ENCODE measurements at places on chromosomes 7 and 10.

DNA sequence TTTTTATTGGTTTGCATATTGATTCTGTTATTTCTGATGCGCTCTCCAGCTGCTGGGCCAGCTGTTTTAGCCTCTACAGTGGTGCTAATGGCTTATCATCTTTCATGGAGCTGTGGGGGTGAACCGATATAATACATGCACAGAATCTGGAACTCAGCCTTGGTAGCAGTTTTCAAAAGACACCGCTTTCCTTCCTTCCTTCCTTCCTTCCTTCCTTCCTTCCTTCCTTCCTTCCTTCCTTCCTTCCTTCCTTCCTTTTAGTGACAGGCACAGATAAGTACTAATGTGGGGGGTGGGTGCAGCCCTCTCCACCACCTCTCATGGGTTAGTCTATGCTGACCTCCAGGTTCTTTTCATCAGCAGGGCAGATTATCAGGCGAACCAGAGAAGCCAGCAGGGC, 31.9 kb upstream of the C10orf53 start:
- no peak for DNase-seq

DNA sequence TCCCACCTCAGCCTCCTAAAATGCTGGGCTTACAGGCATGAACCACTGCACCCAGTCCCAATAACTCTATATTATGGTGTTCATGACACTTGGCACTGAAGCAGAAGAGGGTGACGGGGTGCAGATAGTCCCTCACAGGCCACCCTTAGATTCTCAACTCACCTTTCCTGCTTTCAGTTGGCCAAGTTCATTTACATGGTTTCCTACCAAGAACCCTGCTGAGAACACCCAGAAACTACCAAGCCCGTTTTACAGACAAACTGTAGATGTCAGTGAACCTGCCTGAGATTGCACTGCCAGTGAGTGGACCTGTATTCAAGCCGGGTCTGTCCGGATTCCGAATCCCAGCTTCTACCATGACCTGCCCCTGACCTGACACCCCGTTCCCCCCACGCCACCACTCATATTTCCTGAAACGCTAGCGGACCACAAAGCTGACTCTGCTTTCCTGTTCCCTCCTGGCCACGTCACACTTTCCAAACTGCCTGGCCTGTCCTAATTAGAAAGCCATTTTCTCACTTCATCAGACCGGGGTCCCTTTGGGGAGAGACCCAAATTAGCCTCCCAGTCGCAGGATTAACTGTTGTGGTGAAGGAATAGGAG, 17.3 kb downstream of the GRID2IP start:
- DNase-seq: no peak

DNA sequence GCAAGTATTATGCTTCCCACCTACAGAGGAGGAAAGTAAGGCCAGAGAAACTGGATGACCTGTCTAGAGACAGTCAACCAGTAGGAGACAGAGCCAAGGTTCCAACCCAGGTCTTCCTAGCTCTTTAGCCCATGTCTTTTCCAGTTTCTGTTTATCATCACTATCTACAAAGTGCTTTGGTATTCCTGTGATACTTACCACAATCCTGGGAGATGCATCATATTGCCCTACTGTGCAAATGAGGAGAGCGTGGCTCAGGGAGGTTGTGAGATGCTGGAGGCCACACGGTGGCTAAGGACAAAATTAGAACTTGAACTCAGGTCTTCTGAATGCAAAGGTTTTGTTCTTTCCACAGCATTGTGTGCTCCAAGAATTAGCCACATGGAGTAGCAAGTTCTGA, 11.2 kb upstream of the PLEKHA1 start:
- no peak for DNase-seq

- DNase-seq: no peak
Observed at GRCh38 chr7:45610019-45610418, 35.9 kb downstream of the ADCY1 start.

- DNase-seq: no peak
Observed at GRCh38 chr7:55183897-55184296, 165.1 kb downstream of the EGFR start.

GRCh38 chr10:91033324-91033950, 112.5 kb upstream of the ANKRD1 start:
- no peak for DNase-seq

GRCh38 chr7:107173191-107173590, 4.4 kb downstream of the HBP1 start:
- DNase-seq: no peak

- no peak for DNase-seq
Observed at GRCh38 chr7:104296266-104296665, 32.1 kb upstream of the LHFPL3 start.

DNA sequence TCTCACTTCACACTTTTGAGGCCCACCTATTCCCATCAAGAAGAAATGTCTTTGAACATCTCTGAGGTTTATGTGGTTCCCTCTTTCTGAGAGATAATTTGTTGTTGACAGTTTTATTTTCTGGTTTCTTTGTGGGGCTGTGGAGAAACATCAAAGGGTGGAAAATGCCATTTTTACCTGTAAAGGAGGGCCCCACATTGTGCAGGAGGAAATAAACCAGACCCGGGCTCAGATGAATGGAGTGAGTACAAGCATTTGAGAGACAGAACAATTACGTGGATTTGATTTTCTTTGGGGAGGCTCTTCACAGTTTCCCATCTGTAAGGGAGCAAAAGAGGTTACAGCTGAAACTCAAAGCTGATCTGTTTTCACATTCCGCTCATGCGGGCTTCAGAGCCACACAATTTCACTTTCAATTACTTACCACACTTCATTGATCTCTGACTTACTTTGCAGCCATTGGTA, 29.8 kb downstream of the ITPRIP start:
- DNase-seq: no peak

DNA sequence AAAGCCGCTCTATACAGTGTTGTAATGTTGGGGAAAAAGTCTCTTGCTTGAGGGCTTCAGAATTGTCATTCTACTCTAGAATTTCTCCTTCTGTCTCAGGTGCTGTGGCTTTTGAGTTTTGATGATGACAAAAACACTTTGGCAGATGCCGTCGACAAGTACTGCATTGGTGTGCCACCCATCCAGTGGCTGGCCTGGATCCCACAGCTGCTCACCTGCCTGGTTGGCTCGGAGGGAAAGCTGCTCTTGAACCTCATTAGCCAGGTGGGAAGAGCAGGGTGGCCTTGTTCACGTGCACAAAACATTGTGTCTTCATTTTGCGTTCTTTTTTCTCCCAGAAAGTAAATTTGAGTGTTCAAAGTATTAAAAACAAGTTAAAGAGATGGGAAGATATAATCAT, 112.0 kb downstream of the TRRAP start:
- no peak for DNase-seq

DNA sequence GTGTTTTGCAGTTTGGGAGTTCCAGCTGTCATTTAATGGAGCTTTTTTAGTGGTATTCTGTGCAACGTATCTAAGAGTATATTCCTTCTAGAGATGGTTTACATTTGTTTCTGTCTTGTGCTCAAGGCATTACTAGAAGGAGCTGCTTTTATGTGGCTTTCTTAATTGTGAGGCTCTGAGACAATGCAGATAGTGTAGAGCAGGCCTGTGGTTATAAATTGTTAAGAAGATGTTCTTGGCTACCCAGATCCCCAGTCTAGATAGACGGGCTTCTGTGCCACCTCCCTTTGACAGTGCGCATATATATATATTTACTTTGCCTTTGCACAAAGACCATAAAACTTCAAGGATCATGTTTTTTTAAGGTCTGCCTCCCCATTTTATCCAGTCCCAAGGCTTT, 160.8 kb upstream of the PODXL start:
- DNase-seq: no peak

GRCh38 chr10:121578298-121578697, 19.9 kb downstream of the FGFR2 start:
- no peak for DNase-seq

DNA sequence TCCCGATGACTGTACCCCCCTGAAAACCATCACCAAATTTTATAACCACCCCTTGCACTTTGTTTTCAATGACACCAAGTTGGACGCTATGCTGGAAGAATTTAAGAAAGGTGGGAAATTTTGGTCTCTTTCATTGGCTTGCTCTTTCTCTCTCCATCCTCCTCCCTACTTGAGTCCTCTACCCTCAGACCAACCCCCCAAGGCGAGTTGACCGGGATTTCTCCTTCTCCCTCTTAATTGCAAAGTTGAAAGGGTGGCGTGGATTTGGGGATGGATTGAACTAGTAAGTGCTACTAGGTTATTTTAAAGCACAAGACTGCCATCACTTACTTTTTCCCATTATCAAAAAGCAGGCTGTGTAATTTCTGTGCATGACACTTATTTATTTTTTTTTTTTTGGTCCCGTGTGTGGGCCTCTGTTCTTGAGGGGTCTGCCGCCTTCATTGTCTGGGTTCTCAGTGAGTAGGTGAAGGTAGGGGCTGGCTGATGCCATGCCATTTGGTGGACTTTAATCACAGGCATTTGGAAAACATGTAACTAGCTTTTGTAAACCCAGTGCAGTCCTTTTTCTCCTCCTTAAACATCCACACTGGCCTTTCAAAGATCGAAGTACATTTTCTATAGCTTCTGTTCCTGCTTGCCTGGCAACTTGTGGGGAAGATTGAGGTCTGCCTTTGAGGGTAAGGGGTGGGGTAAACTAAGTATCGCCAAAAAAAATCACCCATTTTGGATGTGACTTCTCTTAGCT, 2.1 kb downstream of the CNNM2 start:
- DNase-seq: no peak

Data from pulmonary artery endothelial cell (primary cell).